ENCODE measurements at places on chromosomes 4 and X. TPM values are rescaled to one million over a fixed set of nuclear protein-coding genes. Genes with fewer than 3 reads are reported as not detected.

PNMA6A gene
- total RNA-seq: 0.93 TPM

MAGEE2 gene
- total RNA-seq: not detected

F8A1 gene
- 2.3 TPM for total RNA-seq

DCAF12L1 gene
- total RNA-seq: 2.2 TPM

ANOS1 gene
- total RNA-seq: 2.3 TPM

AFF2 gene
- not detected for total RNA-seq

DGAT2L6 gene
- not detected for total RNA-seq

CT45A2 gene
- not detected for total RNA-seq

SLC2A9 gene
- 0.86 TPM for total RNA-seq

MTCP1 gene
- 2.3 TPM for total RNA-seq

GLRB gene
- 5.6 TPM for total RNA-seq

PDGFC gene
- 16.9 TPM for total RNA-seq

HSFX4 gene
- total RNA-seq: not detected

TLL1 gene
- total RNA-seq: 15.2 TPM

IKBKG gene
- 20.2 TPM for total RNA-seq

PPP4R3C gene
- total RNA-seq: not detected

Measured in thoracic aorta endothelial cell (primary cell).